NCI-H2227 treated with DMSO at 0.1 percent for 48 hours (cell line): ENCODE measurements at places on chromosomes 1 and 21.

- DNase-seq, result no peak
These were observed 1.5 kb downstream of the S100PBP start for GRCh38 chr1:32818804-32819541.

DNA sequence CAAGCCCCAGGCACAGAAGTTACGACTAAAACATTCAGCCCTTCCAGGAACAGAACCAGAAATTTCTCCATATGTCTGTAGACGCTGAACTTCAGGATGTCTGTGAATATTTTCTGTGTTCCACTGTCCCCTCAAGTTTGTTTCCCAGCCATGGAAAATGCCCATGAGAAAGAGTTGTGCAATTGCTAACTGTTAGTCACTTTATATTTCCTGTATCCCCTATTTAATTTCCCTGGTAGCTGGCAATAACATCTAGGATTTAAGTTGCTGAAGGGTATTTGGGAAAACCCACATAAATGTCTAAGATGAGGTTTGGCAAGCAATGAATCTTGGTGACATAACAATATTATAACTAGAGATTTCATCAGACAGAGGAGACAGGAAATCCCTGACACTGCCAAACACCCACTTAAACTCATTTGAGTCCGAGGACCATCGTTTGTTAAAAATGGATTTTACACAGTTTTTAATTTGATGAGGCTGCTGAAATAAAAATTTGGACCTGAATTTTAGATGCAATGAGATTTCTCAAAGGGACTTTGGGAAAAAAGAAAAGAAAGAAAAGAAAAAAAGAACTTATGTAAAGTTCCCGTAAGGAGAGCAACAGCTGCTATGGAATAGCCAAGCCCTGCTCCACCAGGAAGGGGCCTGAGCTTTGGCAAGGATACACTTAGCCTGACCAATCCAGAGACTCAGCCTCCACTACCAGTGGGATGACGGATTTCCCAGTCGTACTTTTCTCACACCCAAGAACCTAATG, 21.8 kb upstream of the ERRFI1 start:
- DNase-seq, result no peak

DNA sequence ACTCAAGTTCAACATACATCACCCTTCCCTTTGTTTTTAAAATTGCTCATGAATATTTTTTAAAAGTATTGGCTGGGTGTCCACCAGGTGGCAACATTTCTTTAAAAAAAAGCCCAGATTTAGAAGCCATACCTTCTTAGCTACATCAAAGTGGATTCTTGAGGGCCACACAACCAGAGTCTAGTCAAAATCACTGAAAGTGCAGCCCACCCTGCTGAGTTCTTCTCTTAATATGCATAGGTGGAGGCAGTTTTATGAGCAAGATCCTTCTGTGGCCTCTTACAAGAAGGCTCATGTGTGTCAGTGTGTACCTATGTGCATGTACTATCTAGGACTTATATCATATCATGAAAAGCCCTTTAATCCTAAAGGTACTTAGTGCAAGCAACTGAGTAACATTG, 16.9 kb upstream of the GNG12 start:
- DNase-seq, result peak; percentile 72

DNA sequence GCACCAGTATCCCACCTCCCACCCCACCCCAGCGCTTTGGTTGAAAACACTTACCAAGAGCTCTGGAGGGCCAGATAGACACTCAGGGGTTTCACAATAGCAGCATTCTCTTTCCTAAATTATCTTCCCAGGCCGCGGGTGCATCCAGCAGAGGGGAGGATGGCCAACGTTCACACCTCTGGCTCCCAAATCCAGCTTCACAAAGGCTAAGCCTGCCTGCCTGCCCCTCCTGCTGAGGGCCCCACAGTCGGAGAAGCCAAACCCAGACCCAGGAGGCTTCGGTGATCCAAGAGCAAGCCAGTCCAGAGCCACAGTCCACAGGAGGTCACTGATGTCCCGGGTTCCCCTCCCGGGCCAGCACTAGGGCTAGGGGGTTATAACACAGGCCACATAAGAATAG, 231.9 kb downstream of the TRABD2B start:
- DNase-seq, result no peak

- peak; percentile 44 for DNase-seq
These were observed 27.5 kb upstream of the EPB41 start for GRCh38 chr1:28886731-28887418.

GRCh38 chr1:23423415-23424292, 894 bp downstream of the TCEA3 start:
- no peak for DNase-seq

DNA sequence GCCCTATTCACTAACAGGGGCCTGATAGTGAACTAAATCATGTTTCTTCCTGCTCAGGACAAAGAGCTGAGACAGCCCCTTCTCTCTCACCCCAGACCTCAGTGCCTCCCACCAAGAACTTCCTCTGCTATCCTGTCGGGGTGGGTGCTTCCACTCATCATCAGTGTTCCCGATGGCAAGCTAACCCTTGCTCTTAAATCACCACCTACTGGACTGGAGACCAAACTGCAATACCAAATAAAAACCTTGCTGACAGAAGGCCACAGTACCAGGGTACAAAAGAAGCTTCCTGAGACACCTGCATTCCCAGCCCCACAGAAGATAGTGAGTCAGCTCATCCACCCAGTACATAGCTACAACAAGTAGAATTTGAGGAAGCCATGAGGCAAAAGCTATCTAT, 799.5 kb downstream of the LTN1 start:
- no peak for DNase-seq

GRCh38 chr1:100325415-100326324, 26.6 kb upstream of the CDC14A start:
- no peak for DNase-seq

DNA sequence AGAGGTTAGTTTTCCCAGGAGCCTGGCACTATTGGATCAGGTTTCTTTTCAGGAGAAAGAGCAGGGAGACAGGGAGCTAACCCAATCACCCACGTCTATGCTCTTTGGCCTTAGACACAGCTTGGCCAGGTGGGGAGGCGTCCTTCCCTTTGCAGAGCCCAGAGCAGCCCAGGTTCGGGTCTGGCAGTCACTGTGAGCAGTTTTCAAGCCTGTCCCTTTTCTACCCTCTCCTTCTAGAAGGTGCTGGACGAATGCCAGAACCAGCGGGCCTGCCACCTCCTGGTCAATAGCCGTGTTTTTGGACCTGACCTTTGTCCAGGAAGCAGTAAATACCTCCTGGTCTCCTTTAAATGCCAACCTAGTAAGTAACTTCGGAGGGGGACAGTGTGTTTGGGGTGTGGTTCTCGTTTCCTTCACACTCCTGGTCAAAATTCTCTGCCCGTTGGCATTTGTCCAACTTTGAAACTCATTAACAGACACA, 44.9 kb downstream of the EVA1C start:
- no peak for DNase-seq

DNA sequence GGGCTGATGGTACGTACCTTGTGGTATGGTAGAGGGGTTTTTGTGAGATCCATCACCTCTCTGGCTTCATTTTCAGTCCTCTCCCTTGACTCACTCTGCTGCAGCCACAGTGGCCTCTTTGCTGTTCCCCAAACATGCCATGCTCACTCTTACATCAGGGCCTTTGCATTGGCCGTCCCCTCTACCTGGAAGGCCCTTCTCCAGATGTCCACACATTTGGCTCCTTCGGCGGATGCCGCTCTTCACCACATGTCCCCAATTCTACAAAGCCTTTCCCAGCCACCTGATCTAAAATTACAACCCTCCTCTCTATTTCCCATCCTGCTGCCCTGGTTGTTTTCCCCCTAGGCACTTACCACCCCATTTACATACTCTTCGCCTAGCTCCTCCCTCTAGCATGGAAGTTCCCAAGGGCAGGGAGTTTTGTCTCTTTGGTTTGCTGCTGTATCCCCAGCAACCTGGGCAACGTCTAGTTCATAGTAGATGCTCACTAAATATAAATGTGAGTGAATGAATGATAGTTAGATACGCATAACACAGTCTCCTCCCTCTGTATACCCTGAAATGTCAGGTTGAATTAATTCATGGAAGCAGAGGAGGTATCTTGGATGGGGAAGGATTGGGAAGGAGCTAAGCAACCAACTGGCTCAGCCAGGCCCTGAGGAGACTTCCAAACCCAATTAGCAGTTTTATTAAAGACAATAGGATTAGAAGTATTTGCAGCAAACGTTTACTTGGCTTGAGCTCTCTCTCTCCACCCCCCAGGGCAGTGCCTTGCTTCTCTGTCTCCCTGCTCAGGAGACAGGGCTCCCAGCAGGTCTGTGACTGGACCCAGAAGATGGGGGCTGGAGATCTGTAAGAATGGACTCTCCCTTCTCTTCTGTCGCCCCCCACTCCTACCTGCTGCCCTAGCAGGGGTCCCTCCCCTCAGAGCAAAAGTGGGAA, 264.2 kb downstream of the GRIK3 start:
- no peak for DNase-seq

GRCh38 chr1:9119745-9120144, 9.2 kb downstream of the GPR157 start:
- DNase-seq, result no peak

DNA sequence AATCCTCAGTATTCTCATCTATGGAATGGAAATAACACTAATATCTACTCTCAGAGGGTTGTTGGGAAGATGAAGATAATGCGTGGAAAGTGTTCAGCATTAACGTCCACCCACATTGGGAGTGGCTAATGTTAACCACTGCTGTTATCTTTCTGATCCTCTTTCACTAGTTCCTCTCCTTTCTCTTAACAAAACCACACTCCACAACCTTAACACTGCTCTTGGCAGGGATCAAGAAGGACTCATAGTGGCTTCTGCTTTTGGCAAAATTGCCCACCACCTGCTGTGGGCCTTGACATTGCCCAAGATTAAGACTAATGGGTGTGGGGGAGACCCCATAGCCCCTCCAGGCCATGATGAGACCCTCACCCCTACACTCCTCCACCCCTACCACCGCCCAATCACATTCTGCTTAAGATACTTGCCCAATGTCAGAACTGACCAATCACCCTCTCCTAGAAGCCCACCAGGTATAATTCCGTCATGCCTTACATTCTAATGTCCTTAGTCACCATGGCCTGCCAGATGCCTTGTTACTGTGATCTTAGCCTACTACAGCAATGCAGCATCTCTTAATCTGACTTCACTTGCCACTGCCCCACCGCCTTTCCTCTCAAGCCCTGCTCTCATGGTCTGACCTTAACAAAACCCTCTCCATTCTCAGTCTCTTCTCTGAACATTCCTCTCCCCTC, 27.1 kb downstream of the DHCR24 start:
- DNase-seq, result no peak

- no peak for DNase-seq
These were observed 13.2 kb downstream of the LAX1 start for GRCh38 chr1:203778146-203778545.

DNA sequence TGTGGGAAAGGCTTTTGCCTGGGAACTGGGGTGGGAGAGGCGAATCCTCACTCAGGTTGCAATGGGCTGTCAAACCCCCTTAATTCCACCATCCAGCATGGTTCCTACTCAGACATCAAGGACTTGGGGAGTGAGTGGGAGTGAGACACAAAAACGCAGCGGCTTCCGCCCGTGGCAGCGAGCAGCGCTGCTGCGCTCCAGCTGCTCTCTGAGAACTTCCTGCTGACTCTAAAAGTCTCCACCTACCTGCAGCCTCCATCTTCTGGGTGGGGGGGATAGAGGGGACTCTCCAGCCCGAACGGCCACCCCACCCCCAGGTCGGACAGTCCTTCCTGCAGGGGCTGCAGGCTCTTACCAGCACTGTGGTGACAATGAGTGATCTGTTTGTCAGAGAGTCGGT, 184.4 kb downstream of the GRIK3 start:
- no peak for DNase-seq

GRCh38 chr1:243335292-243335691, 79.5 kb downstream of the SDCCAG8 start:
- no peak for DNase-seq

DNA sequence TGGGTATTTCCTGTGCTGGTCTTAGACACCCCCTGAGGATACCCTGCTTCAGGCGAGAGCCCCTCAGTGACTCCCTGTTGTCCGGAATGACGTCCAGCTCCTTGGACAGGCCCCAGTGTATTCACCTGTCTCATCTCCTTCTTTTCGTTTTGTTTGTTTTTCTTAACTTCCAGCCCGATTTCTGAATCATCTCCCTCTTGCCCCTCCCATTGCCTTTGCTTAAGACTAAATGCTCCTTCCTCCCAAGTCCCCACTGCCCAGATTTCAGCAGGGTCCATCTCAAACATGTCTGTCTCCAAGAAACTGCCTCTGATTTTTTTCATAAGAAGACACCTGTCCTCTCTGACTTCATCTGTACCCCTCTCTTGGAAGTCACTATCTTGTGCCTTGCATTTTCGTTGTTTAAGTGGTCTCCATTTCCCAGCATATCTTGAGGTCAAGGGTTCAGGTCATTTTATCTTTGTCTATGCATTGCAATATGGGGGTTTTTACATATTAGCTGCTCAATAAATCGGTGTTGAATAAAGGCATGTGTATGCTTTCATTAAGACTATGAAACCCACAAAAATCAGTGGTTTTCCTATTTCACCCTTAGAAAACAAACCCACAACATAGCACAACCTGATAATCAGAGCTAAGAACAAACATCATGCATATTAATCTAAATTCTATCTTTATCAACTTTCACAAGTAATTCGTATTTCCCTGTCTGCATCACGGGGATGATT, 58.4 kb upstream of the LGALS8 start:
- DNase-seq, result no peak

GRCh38 chr1:106254748-106255147, 801.7 kb upstream of the PRMT6 start:
- no peak for DNase-seq

- DNase-seq, result no peak
These were observed 8.7 kb upstream of the TNNT2 start for GRCh38 chr1:201386208-201386607.

GRCh38 chr1:167455786-167456446, 62.4 kb downstream of the CD247 start:
- no peak for DNase-seq

GRCh38 chr1:156860113-156860627, 495 bp upstream of the NTRK1 start:
- peak; percentile 33 for DNase-seq
